Endodermal cell (in vitro differentiated cells): ENCODE measurements at places on chromosomes 12 and 14. TPM values are rescaled to one million over a fixed set of nuclear protein-coding genes. Genes with fewer than 3 reads are reported as not detected.
A peak's percentile ranks its signal among the peaks of the same experiment; 100 is the strongest.

DNA sequence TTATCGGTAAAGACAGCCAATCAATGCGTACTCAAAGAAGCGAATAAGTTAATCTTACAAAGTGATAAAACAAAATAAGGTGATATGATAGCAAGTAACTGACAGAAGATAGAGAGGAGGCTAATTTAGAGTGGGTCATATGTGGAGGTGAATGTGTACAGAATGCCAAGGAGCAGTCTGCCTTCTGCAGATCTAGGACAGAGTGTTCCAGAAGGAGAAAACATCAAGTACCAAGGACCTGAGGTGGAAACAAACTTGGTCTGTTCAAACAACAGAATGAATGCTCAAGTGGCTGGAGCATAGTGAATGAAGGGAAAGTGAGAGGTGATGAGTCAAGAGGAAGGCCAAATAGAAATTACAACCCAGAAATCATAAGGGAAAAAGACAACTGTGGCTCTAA is 170.3 kb upstream of the BMP4 start:
- H3K27ac ChIP-seq = no peak overlapping the region
- no peaks in the 10 kb centered on the region for H3K36me3 ChIP-seq
- no peak for DNase-seq
- H3K4me1 ChIP-seq = peaks cover 5% of the 10 kb centered on the region

DNA sequence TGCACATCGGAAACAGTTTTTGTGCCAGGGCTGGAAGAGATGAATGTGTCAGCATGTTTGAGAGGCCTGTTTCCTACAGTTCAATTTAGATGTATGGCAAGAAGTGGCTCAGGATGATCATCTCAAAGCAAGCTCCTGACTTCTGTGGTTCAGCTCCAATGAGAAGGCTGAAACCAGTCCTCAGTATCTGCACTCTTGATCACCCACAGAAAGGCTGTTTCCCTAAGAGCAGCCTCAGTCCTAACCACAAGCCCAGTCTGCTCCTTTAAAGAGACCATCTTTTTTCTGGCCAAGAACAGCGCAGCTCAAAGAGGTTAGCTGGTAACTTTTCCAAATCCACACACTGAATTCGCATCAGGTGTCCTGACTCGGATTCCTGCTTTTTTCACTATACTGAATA is 19.2 kb downstream of the CSRP2 start:
- H3K27me3 ChIP-seq = no peaks in the 10 kb centered on the region
- peaks cover 43% of the 10 kb centered on the region for H3K36me3 ChIP-seq
- no peaks in the 10 kb centered on the region for H3K4me1 ChIP-seq
- DNase-seq = no peak
- H3K4me3 ChIP-seq = no peak overlapping the region

GRCh38 chr14:92591346-92591745 is 77.8 kb downstream of the RIN3 start:
- DNase-seq = no peak
- H3K4me3 ChIP-seq = no peak overlapping the region
- H3K4me1 ChIP-seq = no peaks in the 10 kb centered on the region
- H3K27me3 ChIP-seq = no peaks in the 10 kb centered on the region
- no peak overlapping the region for H3K27ac ChIP-seq
- no peaks in the 10 kb centered on the region for H3K36me3 ChIP-seq

- H3K36me3 ChIP-seq = peaks cover 12% of the 10 kb centered on the region
- H3K4me1 ChIP-seq = peaks cover 19% of the 10 kb centered on the region
- H3K4me3 ChIP-seq = no peak overlapping the region
Measured at GRCh38 chr12:113235976-113236375, 14.7 kb downstream of the TPCN1 start.

DNA sequence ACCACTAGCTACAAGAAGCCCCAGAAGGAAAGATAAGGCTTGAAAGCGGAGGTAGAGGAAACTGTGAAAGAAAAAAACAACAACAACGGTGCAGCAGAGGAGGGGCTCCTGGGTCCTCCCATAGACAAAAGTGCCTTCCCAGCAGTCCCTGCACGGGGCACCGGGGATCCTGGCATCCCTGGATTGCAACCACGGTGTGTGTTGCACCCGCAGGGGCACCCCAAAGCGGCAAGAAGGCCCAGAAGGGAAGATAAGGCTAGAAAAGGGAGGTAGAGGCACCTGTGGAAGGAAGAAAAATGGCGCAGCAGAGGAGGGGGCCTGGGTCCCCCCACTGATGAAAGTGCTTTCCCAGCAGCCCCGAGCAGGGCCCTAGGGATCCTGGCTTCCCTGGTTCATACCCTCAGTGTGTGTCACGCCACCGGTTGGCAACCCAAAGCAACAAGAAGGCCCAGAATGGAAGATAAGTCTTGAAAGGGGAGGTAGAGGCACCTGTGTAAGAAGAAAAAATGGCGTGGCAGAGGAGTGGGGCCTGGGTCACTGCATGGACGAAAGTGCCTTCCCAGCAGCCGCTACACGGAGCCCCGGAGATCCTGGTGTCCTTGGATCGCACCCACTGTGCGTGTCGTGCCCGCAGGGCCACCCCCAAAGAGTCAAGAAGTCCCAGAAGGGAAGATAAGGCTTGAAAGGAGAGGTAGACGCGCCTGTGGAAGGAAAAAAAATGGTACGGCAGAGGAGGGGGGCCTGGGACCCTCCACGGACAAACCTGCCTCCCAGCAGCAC is 281.0 kb downstream of the ALG10 start:
- no peaks in the 10 kb centered on the region for H3K36me3 ChIP-seq
- H3K27ac ChIP-seq = no peak overlapping the region
- no peaks in the 10 kb centered on the region for H3K4me1 ChIP-seq
- DNase-seq = no peak
- H3K4me3 ChIP-seq = no peak overlapping the region

GRCh38 chr14:68541178-68541896 is 251.5 kb downstream of the ZFP36L1 start:
- no peak overlapping the region for H3K4me3 ChIP-seq
- DNase-seq = no peak

GRCh38 chr14:51938137-51938536 is 51.2 kb upstream of the RTRAF start:
- H3K27ac ChIP-seq = peak overlapping the region; percentile 66
- no peaks in the 10 kb centered on the region for H3K4me1 ChIP-seq
- H3K4me3 ChIP-seq = no peak overlapping the region
- no peak for DNase-seq

GRCh38 chr12:101564912-101565311 is 29.9 kb upstream of the MYBPC1 start:
- H3K4me1 ChIP-seq = no peaks in the 10 kb centered on the region
- peak; percentile 69 for DNase-seq
- H3K4me3 ChIP-seq = no peak overlapping the region
- H3K27me3 ChIP-seq = no peaks in the 10 kb centered on the region

Gene LUM
- total RNA-seq = 0.31 to 0.80 TPM (median 0.69 TPM) in 3 replicates

DNA sequence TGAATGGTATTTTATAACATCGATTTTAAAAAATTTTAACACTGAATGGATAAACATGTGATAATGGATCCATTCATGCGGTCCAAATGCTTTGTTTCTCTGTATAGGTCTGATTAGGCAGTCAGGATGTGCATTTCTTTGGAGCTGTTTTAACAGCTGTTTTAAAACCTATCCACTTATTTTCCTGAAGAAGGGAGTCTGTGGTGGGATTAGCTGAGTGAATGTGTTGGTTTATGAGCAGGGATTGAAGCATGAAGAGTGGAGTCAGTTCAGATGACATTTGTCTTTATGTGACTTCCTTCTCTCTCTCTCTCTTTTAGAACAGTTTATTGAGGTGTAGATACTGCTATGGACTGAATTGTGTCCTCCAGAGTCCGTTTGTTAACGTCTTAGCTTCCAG is 37.7 kb downstream of the GLT8D2 start:
- no peaks in the 10 kb centered on the region for H3K27me3 ChIP-seq
- no peaks in the 10 kb centered on the region for H3K36me3 ChIP-seq
- DNase-seq = no peak

DNA sequence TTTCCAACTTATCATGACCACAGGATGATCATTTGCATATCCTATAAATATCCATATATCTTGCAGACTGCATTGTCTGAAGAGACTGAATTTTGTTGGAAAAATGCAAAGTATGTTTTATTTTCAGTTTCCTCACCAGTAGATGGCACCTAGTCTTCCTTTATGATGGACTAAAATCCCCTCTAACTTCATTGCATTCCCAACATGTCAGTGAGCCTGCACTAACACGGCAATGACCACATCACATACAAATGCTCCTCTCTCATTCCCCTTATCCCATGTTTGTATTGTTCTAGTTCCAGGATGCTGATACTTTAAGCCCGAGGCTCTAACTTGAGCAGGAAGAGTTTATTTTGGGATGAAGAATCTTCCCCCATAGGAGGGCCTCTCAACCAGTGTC is 24.7 kb upstream of the MYBPC1 start:
- H3K4me1 ChIP-seq = no peaks in the 10 kb centered on the region
- no peak overlapping the region for H3K4me3 ChIP-seq
- no peak for DNase-seq
- no peaks in the 10 kb centered on the region for H3K36me3 ChIP-seq
- no peaks in the 10 kb centered on the region for H3K27me3 ChIP-seq

- H3K36me3 ChIP-seq = no peaks in the 10 kb centered on the region
Measured at GRCh38 chr14:96173636-96174475, 30.8 kb upstream of the BDKRB2 start.

GRCh38 chr12:120677765-120678473 is 9.0 kb upstream of the MLEC start:
- H3K4me1 ChIP-seq = no peaks in the 10 kb centered on the region
- no peak for DNase-seq
- H3K4me3 ChIP-seq = no peak overlapping the region
- H3K36me3 ChIP-seq = no peaks in the 10 kb centered on the region

- no peak overlapping the region for H3K4me3 ChIP-seq
- no peak for DNase-seq
- no peaks in the 10 kb centered on the region for H3K27me3 ChIP-seq
- H3K27ac ChIP-seq = no peak overlapping the region
- H3K36me3 ChIP-seq = no peaks in the 10 kb centered on the region
- H3K4me1 ChIP-seq = no peaks in the 10 kb centered on the region
Measured at GRCh38 chr14:68747393-68747792, 45.5 kb downstream of the ZFP36L1 start.

Gene CSRP2
- 74.7 and 78.4 TPM in 2 replicates for total RNA-seq

Gene PTPRO
- not detected in 3 replicates for total RNA-seq

Gene NTN4
- 43.4 and 58.2 TPM in 2 replicates for total RNA-seq

GRCh38 chr14:99509871-99510555 is 28.8 kb downstream of the CCNK start:
- no peaks in the 10 kb centered on the region for H3K4me1 ChIP-seq
- DNase-seq = no peak
- H3K27ac ChIP-seq = peak overlapping the region; percentile 10
- H3K27me3 ChIP-seq = no peaks in the 10 kb centered on the region

- H3K27me3 ChIP-seq = no peaks in the 10 kb centered on the region
- no peak for DNase-seq
Measured at GRCh38 chr14:68322940-68323620, 469.8 kb downstream of the ZFP36L1 start.

DNA sequence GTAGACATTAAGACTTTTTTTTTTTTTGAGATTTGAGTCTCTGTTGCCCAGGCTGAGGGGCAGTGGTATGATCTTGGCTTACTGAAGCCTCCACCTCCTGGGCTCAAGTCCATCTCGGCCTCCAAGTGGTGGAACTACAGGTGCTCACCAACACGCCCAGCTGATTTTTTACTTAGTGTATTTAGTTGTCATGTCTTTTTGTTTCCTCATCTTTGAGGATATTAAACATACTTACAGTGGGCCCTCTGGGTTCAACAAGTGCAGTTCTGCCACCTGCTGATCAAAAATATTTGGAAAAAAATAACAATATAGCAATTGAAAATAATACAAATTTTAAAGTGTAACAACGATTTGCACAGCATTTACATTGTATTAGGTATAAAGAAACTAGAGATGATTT is 4.4 kb upstream of the B4GALNT1 start:
- H3K36me3 ChIP-seq = no peaks in the 10 kb centered on the region
- peak; percentile 26 for DNase-seq
- H3K4me3 ChIP-seq = no peak overlapping the region
- H3K4me1 ChIP-seq = no peaks in the 10 kb centered on the region

DNA sequence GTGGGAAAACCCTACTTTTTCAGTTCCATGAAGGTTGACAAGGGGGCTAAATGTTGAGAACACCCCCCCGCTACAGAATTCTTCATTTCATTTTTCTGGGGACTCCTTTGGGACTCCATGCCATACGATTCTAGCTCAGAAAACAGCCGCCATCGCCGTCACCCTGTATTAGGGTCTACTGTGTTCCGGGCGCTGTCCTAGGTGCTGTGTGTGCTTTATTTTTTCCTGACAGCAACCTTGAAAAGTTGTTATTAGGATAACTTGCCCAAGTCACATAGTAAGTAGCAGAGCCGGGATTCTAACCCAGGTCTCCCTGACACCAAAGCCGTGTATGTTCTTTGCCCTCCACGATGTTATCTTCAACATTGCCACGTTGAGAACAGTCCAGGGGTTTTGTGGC is 55.1 kb downstream of the IQSEC3 start:
- H3K36me3 ChIP-seq = no peaks in the 10 kb centered on the region
- no peak overlapping the region for H3K27ac ChIP-seq
- H3K4me3 ChIP-seq = no peak overlapping the region
- no peak for DNase-seq

- H3K27ac ChIP-seq = peak overlapping the region; percentile 93
- no peaks in the 10 kb centered on the region for H3K27me3 ChIP-seq
- H3K36me3 ChIP-seq = no peaks in the 10 kb centered on the region
- H3K4me1 ChIP-seq = peaks cover 6% of the 10 kb centered on the region
- DNase-seq = peak; percentile 72
- H3K4me3 ChIP-seq = peak overlapping the region; percentile 95
Measured at GRCh38 chr12:46267825-46268582, 839 bp downstream of the SLC38A1 start.

DNA sequence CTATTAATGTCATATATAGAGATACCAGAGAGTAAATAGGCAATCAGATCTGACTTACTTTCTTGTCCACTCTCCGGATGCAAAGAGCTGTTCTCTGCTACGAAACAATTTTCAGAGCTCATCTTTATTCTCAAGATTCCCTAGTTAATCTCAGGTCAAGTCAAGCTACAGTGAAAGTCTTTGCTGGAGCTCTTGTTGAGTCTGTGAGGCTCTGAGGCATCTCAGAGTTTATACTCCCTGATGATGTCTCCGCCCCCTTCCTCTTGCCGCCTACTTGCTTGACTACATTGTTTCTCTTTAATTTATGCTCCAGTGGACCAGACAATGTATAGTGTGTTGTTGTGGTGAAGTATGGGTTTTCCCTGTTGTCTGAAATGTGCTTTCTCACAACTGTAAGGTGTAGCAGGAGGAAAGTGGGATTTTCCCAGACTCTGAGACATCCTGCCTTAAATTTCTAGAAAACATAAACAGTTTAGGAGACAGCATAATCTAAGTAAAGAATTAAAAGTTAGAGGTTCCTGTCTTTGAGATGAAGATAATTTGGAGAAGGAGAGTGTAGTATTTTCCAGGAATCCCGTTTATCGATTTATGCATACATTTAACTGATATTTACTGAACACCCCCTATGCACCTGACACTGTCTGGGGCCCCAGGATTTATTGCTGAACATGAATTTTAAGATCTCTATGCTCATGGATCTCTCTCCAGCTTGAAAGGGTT is at the start of gene CD69:
Gene CD69 (minus strand): TSS at position 203 of the 720 bp plus-strand sequence. CDS start 81 bp downstream, at position 122.
- no peaks in the 10 kb centered on the region for H3K27me3 ChIP-seq
- no peaks in the 10 kb centered on the region for H3K4me1 ChIP-seq
- no peak for DNase-seq
- no peak within 1 kb of the TSS for H3K27ac ChIP-seq
- H3K36me3 ChIP-seq = no peaks in the 10 kb centered on the region

- H3K27me3 ChIP-seq = no peaks in the 10 kb centered on the region
- H3K4me3 ChIP-seq = no peak overlapping the region
- no peak for DNase-seq
- peaks cover 45% of the 10 kb centered on the region for H3K36me3 ChIP-seq
- peaks cover 11% of the 10 kb centered on the region for H3K4me1 ChIP-seq
Measured at GRCh38 chr14:22561661-22562579, 27.1 kb downstream of the DAD1 start.
